Activated CD4-positive, alpha-beta T cell treated with anti-CD3 and anti-CD28 coated beads, Interleukin-2, Interleukin-6, amounts not matched to agents 100 ng/mL and 50 ng/mL, durations not matched to agents 16 hours and 8 hours (primary cell): ENCODE measurements at places on chromosomes 13 and 19.

GRCh38 chr13:34942732-34943435 lies 814 bp downstream of the NBEA start:
- DNase-seq = no peak

DNA sequence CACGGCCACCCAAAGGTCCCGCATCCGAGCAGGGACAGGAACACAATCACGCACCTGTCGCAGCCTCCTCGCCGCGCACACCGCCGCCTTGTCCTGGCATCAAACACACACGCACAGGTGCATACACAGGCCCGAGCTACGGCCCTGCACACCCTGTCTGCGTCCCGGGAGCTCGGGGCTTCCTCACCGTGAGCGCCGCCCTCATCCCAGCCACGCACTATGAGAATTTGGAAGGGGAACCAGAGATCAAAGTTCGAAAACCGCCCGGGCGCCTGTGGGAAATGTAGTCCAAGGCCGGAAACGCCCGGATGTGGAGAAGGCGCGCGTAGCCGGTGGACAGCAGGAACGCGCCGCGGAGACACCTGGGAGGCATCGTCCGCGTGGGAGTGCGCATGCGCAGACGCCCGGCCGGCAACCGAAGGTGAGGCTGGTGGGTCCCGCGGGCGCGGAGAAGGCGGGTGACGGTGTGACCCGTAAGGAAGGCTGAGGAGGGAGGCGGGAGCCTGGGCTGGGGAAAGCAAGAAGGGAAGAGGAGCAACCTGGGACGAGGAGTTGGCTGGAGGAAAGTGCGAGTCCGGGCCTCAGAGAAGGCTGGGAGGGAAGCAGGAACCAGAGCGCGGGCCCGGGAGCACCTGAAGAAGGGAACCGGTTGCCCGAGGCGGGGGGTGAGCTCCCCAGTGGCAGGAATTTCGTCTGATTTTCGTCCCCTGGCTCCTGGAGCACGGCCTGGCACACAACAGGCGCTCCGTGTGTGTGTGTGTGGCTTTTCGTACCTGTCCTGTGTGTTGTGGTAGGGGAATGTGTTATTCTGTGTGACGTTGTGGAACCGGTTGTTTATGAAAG lies at the start of gene ZNF567:
Gene ZNF567 (plus strand): TSS at position 399 of the 843 bp plus-strand sequence. CDS start 7,256 bp downstream, outside the sequence.
- DNase-seq = peak; percentile 98

- no peak for DNase-seq
Measured at GRCh38 chr19:54209811-54210494, 9.3 kb downstream of the RPS9 start.

DNA sequence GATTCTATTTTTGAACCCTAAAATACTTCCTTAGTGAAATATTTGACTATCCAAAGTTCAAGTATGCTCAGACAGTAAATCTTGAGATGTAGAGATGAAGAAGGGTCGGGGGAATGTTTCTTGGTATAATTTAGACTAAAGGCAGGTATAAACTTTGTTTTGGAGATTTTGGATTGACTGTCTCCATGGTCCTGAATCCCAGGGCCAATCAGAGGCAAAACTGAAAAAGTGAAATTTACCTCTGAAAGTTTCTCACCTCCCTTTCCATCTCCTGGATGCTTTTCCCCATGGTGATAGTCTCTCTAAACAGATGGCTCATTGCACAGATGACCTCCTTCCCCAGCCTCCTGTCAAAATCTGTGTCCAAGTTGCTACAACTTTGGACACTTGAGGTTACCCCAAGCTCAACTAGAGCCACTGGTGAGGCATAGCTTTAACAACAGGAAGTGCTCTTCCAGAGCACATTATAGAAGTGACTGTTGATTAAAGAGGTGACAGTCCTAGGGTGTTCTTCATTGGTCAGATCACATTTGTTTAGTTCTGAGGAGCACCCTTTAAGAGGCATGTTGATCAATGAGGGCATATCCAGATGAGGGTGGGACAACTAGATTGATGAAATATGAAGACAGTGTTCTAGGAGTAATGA lies 128.4 kb downstream of the AKAP11 start:
- DNase-seq = peak; percentile 25

GRCh38 chr13:99307648-99308339 lies 595 bp upstream of the GPR183 start:
- peak; percentile 91 for DNase-seq

DNA sequence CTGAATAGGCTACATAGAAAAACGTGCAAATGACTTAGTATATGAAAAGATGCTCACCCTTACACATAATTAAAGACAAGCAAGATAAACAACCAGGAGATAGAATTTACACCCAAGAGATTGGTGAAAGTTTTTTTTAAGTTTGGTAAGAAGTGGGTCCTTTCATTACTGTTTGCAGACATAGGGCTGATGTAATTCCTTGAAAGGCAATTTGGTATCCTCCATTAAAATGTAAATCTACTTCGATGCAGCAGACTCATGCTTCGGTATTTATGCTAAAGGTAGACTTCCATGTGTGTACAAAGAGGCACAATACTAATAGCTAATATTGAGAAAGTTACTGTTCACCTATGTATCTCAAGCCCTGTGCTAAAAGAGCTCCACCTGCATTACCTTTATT lies 33.5 kb downstream of the CNMD start:
- no peak for DNase-seq

DNA sequence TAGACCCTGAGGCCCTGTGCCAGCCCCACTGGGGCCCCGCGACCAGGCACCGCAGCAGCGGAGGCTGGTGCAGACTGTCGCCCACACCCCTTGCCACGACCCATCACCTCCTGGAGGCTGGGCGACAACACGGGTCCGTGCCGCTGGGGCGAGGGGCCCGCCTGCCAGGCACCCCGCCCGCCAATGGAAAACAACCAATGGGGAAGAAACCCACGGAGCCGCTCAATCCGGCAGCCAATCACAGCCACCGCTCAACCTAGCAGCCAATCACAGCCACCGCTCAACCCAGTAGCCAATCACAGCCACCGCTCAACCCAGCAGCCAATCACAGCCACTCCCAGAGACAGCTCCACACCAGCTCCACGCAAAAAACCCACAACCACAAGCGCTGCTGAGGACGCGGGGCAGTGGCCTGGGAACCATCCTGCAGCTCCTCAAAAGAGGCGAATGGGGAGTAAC lies 29.7 kb downstream of the GPX4 start:
- DNase-seq = peak; percentile 92

DNA sequence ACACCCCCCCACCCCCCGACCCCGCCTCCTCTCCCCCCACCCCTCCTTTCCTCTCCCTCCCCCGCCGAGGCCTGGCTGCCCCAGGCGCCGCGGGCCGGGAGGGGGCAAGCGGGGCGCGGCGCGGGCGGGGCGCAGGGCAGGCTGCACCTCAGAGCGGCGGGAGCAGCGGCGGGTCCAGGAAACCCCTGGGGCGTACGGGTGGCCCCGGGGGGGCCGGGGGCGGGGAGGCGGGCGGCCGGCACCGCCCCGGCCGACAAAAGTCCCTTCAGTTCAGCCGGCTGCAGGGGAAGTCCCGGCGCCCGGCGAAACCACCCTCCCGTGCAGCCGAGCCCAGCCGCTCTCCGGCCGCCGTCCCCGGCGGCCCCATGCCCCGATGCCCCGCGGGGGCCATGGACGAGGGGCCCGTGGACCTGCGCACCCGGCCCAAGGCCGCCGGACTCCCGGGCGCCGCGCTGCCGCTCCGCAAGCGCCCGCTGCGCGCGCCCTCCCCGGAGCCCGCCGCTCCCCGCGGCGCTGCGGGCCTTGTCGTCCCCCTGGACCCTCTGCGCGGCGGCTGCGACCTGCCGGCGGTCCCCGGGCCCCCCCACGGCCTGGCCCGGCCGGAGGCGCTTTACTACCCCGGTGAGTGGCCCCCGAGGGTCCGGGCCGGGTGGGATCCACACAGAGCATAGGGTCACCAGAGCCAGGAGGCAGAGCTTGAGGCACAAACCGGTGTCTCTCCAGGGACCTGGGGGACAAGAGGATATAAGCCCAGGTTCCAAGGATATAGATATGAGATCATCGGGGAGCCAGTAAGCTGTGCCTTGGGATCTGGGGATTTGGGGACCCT lies at the start of gene BCL3:
Gene BCL3 (plus strand): TSS at position 283 of the 829 bp plus-strand sequence. CDS start 83 bp downstream, at position 366.
- DNase-seq = peak; percentile 87

- no peak for DNase-seq
Measured at GRCh38 chr19:29092712-29093552, 120.0 kb downstream of the UQCRFS1 start.

- DNase-seq = no peak
Measured at GRCh38 chr13:78827471-78827870, 168.5 kb upstream of the OBI1 start.

DNA sequence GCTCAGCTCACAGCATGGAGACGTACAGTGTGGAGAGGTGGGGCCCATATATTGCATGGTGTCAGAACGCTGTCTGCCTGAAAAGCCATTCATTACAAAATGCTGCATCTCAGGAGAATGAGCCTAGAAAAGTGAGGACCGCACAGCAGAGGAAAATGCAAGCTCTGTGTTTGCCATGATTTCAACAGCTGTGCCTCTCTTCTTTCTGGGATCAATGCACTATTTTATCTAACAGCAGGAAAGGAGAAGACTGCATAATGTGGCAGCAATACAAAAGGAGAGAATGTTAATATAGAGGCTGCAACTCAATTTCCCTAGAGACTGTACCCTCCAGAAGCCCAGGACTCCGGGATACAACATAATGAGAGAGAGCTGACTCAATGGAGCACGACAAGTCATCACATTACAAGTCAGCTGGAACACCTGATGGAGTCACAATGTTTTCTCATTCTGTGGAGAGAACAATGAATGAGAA lies 368.0 kb downstream of the FGF14 start:
- DNase-seq = no peak

DNA sequence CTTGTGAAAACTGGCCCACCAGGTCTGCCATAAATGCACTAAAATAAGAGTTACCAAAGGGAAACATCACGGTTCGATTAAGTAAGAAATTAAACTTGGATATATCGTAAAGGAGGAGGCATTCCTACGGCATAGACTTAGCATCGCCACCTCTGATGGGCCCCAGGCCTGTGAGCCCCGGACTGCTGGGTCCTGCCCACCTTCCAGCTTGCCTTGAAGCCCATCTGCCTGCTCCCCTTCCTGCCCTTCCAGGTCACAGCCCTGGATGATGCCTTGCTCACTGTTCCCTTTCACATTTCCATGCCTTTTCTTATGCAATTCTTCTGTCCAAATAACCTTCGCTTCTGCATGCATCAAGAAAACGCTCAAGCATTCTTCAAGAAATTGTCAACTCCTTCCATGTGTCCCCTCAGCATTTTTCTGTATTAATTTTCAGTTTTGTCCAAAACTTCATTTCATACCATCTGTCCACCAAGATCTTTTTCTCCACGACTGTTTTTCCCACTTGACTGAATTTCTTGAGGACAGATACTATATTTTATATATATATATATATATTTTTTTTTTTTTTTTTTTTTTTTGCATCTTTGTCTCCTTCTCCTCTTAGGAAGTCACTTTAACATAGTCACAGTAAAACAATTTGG lies 91.2 kb downstream of the DOCK9 start:
- DNase-seq = no peak

GRCh38 chr13:43126420-43126819 lies 103.0 kb downstream of the DNAJC15 start:
- DNase-seq = no peak

GRCh38 chr19:37698216-37698615 lies 21.3 kb downstream of the ZNF607 start:
- DNase-seq = no peak

DNA sequence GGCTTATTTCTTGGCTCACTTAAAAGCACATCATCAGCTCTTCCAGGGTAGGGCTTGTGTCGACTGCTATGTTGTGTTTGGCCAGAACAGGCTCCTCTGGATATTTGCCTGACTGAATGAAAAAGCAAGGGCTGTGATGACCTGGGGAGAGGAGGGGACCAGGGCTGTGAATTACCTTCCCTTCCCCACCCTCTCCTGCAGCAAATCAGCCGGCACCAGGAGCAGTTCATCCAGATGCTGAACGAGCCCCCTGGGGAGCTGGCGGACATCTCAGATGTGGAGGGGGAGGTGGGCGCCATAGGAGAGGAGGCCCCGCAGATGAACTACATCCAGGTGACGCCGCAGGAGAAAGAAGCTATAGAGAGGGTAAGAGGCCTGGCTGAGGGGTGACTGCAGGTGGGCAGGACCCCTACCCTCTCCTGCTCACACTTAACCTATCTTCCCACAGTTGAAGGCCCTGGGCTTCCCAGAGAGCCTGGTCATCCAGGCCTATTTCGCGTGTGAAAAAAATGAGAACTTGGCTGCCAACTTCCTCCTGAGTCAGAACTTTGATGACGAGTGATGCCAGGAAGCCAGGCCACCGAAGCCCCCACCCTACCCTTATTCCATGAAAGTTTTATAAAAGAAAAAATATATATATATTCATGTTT lies 4.4 kb downstream of the GADD45GIP1 start:
- DNase-seq = no peak

DNA sequence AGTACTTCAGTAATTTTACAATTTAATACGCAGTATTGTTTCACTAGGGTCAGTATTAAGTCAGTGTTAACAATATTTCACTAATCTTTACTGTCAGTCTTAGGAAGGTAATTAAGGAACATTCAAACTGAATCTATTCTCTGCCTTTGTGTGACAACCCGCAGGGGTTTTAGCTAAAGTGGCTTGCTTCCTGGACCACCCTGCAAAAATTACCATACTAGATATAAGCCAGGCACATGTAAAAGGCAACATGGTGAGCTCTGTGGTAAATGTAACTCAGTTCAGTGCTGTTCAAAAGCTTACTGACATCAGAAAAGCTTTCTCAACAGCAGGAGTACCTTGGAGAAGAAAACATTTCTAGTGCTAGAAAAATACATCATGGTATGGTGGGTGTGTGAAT lies 116.7 kb downstream of the FREM2 start:
- no peak for DNase-seq

- no peak for DNase-seq
Measured at GRCh38 chr13:111210544-111211469, 95.7 kb downstream of the ARHGEF7 start.
